Activated CD4-positive, alpha-beta T cell treated with anti-CD3 and anti-CD28 coated beads, Interleukin-2, amount 10 ng/mL, durations not matched to agents 7 days and 5 days (primary cell): ENCODE measurements at places on chromosomes 4 and X.

GRCh38 chr4:144787365-144788258 is 141.7 kb downstream of the HHIP start:
- no peak for DNase-seq

DNA sequence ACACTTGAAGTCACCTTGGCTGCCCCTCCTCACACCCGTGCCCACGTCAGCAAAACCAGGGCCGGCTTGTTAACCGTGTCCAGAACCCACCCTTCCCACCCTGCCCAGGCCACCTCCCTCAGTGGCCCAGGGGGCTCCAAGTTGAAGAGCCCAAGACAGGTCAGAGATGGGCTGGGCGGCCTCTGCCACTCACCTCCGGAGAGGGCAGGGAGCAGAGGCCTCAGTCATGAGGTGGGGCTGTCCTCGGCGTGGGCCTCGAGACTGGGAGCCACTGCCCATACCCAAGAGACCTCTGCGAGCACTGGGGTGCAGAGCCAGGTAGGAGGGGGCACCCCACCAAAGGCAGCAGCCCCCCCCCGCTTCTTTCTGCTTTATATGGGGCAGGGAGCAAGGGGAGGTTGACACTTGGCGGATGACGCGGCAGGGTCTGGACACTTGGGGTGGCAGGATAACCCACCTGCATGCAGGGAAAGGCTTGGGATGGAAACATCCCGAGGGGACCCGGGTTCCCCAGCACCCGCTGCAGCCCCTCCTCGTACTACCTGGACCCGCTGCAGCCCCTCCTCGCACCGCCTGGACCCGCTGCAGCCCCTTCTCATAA is 38.0 kb upstream of the SPON2 start:
- no peak for DNase-seq

GRCh38 chr4:15109600-15109999 is 107.3 kb downstream of the CPEB2 start:
- no peak for DNase-seq

- no peak for DNase-seq
Measured at GRCh38 chrX:22163326-22163725, 109.4 kb upstream of the CBLL2 start.

GRCh38 chr4:174873931-174874330 is 44.2 kb upstream of the ADAM29 start:
- DNase-seq = no peak
